Epithelial cell of proximal tubule (primary cell): ENCODE measurements at places on chromosomes 7 and 10. TPM values are rescaled to one million over a fixed set of nuclear protein-coding genes. Genes with fewer than 3 reads are reported as not detected.

- DNase-seq: no peak
Observed at GRCh38 chr7:155182406-155182970, 112.4 kb downstream of the HTR5A start.

DNA sequence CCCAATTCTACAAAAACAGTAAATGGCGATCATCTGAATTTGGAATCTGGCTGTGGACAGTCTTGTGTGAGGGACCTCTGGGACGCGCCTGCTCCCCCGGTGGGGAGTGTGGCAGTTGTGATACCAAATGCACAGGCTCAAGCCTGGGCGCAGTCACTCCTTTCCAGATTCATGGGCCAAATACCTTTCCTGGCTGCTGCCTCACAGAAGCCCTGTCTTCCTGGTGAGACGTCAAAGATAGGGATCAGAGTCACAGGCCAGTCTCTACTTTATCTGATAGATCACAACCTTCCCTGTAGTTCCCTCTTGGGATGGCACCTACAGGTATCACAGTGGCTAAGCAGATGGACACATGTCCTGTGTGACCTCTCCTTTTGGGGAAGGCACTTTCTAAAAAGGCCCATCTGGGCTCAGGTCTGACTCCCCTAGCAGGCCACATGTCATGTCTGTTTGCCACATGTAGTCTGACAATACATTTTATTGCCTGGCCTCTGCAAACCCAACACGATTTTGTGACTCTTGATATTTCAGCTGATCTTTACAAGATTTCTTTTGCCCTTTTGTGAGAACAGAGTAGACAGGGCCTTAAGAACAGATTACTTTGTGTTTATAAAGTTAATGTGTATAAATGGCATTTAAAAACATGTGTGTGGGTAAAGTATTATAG is 150.1 kb downstream of the SNX10 start:
- no peak for DNase-seq

GRCh38 chr10:61621605-61622051 is 41.1 kb upstream of the CABCOCO1 start:
- DNase-seq: no peak

- DNase-seq: no peak
Observed at GRCh38 chr7:106344861-106345260, 60.1 kb upstream of the NAMPT start.

- no peak for DNase-seq
Observed at GRCh38 chr7:84746353-84746752, 440.5 kb downstream of the SEMA3D start.

- DNase-seq: no peak
Observed at GRCh38 chr10:5107860-5108526, 13.8 kb downstream of the AKR1C3 start.

- no peak for DNase-seq
Observed at GRCh38 chr7:151626422-151627115, 106.9 kb upstream of the RHEB start.

DNA sequence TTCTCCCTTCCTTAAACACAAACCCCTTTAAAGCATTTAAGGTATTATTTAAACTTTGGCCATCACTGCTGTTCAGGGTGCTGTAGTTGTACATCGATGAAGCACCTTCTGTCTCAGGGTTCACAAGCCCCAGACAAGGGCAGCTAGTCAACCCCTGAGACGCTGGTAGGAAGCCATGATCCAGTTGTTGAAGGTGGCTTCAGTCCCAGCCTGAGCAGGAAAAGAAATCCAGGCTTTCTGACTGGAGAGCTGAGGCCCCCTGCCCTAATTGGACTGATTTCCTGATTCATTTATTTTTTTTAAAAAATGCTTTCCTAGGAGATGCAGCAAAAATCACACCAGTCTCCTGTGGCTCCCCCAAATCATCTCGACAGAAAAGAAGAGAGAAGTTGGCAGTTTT is 15.8 kb downstream of the CPA1 start:
- DNase-seq: no peak

DNA sequence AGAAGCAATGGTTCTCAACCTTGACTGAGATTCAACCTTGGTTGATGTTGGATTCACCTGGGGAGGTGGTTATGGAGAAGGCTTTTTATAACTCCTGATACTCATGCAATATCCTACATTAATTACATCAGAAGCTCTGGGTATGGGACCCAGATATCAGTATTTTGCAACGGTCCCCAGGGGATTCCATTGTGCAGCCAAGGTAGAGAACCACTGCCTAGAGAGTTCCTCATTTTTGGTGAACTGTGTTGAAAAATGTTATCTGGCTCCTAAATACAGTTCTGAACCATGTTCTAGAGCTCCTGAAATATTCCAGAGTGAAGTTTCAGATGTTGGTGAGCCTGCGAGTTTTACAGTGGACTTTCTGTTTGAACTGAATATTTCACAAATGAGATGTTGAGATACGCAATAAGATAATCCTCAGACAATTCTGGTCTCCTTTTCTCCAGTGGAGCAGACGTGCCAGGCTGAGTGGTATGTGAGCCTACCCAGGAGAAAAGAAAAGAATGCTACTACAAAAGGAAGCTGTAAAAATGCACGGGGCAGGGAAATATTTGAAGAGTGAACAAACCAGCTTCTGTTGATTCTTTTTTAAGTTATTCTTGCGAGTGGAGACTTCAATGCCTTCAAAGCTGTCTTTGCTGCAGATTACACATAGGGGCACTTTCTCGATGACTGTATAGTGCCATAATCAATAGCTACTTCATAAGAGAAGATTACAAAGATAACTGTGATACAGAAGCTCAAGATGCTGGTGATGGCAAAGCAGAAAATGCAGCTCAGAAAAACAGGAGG is 13.6 kb upstream of the C10orf120 start:
- DNase-seq: no peak

GRCh38 chr7:18570890-18571478 is 75.4 kb downstream of the HDAC9 start:
- no peak for DNase-seq

DNA sequence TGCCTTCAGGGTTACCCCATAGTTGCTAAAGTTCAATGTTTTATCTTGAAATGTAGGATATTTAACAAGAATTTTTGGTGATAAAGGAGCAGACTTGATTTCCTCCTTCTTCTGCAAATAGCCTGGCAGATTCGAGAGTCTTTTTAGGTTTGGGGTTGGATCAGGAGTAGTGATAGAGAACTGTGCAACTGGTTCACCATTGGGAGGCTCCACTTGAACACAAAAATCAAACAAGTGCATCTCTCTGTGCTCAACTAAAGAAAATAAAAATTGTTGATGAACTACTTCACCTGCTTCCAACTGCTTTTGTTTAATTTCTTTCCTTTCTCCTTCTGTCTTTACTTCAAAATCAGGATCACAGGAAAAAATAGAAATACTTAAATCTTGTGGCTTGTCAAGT is 58.5 kb downstream of the MACC1 start:
- DNase-seq: no peak

DNA sequence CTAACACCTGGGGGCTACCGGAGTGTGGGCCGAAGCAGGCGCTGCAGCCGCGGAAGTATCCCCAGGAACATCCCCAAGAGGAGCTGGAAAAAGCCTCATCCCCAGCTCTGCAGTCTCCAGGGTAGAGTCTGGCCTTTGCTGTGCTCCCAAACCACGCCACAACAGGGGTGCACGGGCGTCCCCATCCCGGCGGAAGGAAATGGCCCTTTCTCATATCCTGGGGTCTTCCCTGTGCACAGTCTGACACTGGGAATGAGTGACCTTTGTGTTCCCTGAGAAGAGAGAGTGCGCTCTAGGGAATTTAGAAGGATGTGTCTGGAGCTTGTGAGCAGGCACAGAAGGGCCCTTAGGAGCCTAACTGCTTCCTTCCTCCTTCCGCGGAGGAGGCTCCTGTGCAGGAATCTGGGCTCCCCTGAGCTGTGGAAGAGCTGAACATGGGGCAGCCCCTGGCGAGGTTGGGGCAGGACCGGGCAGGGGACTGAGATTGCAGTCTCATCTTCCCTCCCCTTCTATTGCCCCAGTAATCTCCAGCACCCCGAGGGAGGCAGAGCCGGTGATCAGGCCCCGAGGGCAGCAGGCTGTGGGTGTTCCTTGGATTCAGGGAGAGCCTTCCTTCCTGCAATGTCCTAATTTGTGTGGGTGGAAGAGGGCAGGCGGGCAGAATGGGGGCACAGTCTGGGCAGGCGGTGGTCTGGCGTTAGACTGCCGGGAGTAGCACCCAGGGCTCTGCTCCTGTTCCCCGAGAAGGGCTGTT is 1.3 kb downstream of the REPIN1 start:
- DNase-seq: no peak

Gene C10orf67
- total RNA-seq: 0.40 and 0.43 TPM in 2 replicates

Gene MSRB2
- total RNA-seq: 13.5 and 20.6 TPM in 2 replicates

Gene ZNF438
- total RNA-seq: 3.9 and 4.2 TPM in 2 replicates

Gene AHR
- 53.6 and 59.1 TPM in 2 replicates for total RNA-seq

Gene SP8
- total RNA-seq: not detected in 2 replicates

Gene C10orf62
- total RNA-seq: 0.12 TPM in 1 of 2 replicates, not detected in the other

Gene NODAL
- total RNA-seq: not detected in 2 replicates
